ENCODE measurements at places on chromosomes 16 and 17.
A peak's percentile ranks its signal among the peaks of the same experiment; 100 is the strongest.

DNA sequence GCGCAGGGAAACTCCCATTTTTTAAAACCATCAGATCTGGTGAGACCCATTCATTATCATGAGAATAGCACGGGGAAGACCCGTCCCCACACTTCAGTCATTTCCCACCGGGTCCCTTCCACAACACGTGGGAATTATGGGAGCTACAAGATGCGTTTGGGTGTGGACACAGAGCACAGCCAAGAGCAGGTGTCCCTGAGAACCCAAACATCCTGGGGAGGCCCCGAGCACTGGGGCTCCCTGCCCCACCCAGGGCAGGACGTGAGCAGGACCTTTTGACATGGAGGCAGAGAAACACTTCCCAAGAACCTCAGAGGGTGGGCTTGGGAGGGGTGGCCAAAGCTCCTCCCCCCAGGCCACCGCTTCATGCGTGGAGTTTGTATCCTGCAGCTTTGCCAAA lies 89.9 kb upstream of the DNAH17 start:
- DNase-seq, result no peak

DNA sequence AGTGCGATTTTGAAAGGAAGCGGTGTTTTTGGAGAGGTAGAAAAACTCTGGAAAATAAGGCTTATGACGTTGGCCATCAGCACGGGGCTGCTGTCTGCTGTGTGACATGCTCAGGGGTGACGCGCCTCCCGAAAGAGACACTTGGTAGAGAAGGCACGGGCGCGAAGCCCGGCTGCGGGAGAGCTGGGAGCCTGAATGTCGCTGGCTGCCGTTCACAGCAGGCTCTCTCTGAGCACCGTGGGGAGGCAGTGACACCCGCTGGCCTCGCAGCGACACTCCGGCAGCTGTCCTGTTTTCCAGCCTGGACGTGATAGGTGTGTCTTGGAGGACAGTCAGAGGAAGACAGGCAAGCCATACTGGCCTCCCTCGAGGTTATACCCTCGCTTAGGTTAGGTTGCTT lies 759.1 kb upstream of the RBFOX1 start:
- no peak for DNase-seq

DNA sequence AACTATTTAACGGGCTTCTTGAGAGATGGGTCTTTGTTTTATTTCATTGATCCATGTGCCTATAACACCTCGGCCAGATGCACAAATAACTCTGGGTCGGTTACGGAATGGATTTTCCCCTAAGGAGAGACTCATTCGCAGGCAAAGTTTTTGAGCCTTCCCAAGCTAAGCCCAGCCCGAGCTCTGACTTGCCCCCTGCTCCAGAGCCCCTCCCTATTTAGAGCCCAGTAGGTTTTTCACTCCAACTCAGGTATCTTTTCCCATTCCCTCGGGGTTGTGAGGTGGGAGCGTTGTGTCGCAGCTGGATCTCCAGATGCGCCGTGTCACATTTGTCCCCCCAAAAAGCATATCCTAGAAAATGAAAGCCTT lies 812 bp upstream of the MYOCD start:
- DNase-seq, result no peak

- DNase-seq, result no peak
These were observed 38.7 kb downstream of the NLRC5 start for GRCh38 chr16:57028086-57028485.

GRCh38 chr16:21698169-21699032 lies 34.6 kb downstream of the OTOA start:
- no peak for DNase-seq

- DNase-seq, result no peak
These were observed 8.3 kb downstream of the ZNF594 start for GRCh38 chr17:5183410-5183793.

DNA sequence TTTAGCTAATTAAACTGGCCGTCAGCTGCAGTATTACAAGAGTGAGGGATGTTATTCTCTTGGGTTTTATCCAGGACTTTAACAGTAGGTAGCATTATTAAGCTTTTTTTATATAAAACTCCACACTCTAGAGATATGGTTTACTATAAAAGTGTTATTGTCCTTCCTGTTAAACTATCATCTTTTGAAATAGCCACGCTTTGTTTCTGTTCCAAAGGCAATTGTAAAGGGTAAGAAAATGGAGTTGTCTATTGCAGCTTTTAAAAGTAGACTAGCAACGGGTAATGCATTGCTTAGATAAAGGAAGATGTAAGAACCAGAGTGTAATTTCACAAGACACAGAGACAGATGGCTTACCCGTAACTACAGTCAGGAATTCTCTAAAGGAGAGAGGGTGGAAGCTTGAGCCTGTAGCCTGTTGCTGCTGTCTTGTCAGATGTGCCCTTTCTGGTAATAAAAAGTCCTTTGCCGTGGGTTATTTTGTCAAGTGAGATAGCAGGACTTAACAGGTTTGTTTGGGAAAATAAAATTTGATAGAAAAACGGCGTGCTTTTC lies 56.4 kb downstream of the WWOX start:
- DNase-seq, result peak; percentile 9

DNA sequence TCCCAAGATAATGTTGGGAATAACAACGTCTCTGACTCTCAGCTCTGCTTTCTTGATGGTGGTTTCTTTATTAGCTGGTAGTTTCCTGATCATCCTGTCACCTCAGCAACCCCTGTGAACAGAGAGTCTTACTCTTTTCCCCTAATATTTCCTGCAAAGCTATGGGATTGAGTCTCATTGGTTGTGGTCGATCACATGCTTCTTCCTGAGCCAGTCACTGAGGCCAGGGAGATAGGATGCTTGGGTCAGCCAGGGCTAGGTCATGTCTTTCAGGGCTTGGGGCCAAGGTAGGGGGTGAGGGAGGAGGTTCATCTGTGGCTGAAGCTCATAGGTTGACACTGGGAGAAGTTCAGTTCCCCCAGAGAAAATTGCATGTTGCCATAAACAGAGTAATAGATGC lies 114.3 kb downstream of the ABCC1 start:
- DNase-seq, result no peak

DNA sequence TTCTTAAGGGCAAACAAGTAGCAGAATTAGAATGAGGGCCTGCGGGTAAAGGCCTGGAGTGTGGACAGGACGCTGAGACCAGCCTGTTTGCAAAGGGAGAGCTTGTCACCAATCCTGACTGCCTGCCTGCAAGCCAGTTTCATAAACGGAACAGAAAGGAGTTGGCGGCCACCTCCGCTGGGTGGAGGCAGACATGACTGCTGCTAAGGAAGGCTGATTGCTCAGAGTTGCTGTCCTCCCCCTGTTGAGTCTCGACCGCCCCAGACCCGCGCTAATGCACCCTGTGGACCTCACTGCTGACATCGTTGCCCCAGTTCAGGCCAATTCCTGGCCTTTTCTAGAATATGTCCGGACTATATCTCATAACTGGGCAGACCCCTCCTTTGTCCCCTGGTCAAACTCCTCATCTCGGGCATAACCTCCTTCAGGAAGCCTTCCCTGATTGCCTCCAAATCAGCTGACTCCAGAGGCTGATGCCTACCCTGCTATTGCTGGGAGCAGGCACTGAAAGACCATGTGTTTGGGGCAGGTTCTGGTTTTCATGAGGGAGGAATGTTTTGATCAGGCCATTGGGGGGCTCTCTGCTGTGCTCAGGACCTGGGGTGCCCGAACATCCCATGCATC lies 153.0 kb upstream of the CIBAR2 start:
- DNase-seq, result no peak

- DNase-seq, result no peak
These were observed 3.4 kb downstream of the ALDOA start for GRCh38 chr16:30068750-30069610.

DNA sequence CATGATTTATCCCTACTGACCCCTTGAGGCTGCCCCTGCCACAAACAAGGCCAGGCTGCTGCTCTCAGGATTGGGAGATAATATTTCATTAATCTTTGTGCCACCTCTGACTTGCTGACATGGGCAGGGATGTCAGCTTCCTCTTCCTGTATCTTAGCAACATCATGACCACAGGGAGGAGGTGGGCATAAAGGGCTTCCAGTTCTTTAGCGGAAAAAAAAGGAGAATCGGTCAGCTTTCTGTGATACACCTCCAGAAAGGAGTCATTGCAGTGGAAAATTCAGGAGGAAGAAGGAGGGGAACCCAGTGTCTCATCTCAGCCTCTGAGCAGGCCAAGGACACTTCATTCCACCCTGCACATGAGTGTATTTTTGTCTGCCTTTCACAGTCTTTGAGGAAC lies 206.8 kb upstream of the SDK2 start:
- DNase-seq, result no peak

DNA sequence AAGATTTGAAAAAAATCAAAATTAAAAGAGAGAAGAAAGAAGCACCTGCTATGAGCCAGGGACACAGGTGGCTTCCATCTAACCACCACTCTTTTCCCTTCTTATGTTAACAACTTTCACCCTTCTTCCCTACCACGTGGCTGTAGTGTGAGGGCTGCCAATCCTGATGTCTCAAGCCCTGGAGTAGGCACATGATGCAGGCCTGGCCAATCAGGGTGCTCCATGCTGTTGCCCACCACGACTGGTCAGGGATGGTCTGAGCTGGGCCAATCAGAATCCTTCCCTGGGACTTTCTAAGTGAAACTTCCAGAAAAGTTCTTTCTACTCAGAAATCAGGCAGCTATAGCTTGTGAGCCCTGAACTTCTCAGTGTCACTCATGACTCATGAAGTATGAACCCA lies 140.7 kb downstream of the SDK2 start:
- DNase-seq, result no peak

DNA sequence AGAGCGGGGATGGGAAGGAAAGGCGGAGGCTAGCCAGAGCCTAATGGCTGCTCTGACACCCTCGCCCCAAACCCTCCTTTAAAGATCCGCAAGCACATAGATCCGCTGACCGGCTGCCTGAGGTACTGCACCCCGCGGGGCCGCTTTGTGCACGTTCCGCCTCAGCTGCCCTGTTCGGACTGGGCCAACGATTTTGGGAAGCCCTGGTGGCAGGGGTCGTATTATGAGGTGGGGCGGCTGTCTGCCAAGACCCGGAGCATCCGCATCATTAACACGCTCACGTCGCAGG lies 663 bp downstream of the CYB5D1 start:
- no peak for DNase-seq
